ENCODE measurements at places on chromosomes 6 and 20. TPM values are rescaled to one million over a fixed set of nuclear protein-coding genes. Genes with fewer than 3 reads are reported as not detected.

The NEURL2 gene
- 3.8 TPM for polyA plus RNA-seq

The ABCC10 gene
- 7.9 TPM for polyA plus RNA-seq

The TNFRSF6B gene
- 9.5 TPM for polyA plus RNA-seq

The TREML4 gene
- polyA plus RNA-seq, result not detected

The TRMT6 gene
- polyA plus RNA-seq, result 7.0 TPM

The BPIFB2 gene
- not detected for polyA plus RNA-seq

The RBCK1 gene
- polyA plus RNA-seq, result 81.1 TPM

The MYH7B gene
- polyA plus RNA-seq, result 0.15 TPM

The TBC1D32 gene
- 0.46 TPM for polyA plus RNA-seq

The PHF20 gene
- 20.4 TPM for polyA plus RNA-seq

The PGBD1 gene
- polyA plus RNA-seq, result 0.92 TPM

The IL17A gene
- not detected for polyA plus RNA-seq

The CGA gene
- polyA plus RNA-seq, result not detected

The YWHAB gene
- polyA plus RNA-seq, result 71.8 TPM

The KCNK5 gene
- 5.3 TPM for polyA plus RNA-seq

The HLA-DPA1 gene
- polyA plus RNA-seq, result 23.3 TPM

The SFTA2 gene
- 10.2 TPM for polyA plus RNA-seq

The TCF15 gene
- not detected for polyA plus RNA-seq

The CHD6 gene
- 81.7 TPM for polyA plus RNA-seq

The SLC17A1 gene
- not detected for polyA plus RNA-seq

The SLC32A1 gene
- polyA plus RNA-seq, result not detected

DNA sequence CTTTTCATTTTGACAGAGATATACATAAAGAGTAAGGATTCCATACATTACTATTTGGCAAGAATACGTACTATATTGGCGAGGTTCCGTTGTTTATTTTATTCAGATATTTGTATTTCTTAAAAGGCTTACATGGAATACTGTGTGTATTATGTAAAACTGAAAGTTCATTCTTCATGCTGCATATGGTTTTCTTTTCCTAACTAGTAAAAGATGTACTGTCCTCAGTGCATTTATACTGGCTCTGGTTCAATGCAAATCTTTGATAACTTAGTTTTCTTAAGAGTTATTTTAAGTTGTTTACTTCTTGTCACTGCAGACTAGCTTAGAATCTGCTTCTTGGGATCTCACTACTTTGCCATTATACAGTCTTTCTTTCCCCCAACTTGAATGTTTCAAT, 42.0 kb downstream of the ADGRB3 start:
- peak; percentile 41 for DNase-seq

GRCh38 chr6:146593986-146594385, 4.8 kb upstream of the ADGB start:
- no peak for DNase-seq

- no peak for DNase-seq
These were observed 33.7 kb downstream of the SPTLC3 start for GRCh38 chr20:13042458-13042794.

GRCh38 chr6:45791211-45792168, 224.2 kb downstream of the CLIC5 start:
- no peak for DNase-seq

DNA sequence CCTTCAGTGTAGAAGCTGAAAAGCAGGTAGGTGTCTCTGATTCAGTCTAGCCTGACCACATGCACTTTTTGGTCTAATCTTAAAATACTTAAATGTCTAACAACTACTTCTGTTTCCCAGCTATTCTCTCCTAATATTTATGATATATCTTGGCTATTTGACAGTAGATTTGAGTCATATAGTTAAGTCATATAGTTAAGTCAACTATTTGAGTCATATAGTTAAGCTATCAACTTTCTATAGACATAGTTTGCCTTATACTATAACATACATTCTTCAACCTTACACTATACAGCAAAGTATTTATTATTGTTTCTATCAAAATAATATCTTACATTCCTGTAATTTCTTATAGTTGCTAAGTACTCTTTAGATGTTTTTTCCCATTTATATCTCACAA, 110.9 kb downstream of the GMDS start:
- no peak for DNase-seq

DNA sequence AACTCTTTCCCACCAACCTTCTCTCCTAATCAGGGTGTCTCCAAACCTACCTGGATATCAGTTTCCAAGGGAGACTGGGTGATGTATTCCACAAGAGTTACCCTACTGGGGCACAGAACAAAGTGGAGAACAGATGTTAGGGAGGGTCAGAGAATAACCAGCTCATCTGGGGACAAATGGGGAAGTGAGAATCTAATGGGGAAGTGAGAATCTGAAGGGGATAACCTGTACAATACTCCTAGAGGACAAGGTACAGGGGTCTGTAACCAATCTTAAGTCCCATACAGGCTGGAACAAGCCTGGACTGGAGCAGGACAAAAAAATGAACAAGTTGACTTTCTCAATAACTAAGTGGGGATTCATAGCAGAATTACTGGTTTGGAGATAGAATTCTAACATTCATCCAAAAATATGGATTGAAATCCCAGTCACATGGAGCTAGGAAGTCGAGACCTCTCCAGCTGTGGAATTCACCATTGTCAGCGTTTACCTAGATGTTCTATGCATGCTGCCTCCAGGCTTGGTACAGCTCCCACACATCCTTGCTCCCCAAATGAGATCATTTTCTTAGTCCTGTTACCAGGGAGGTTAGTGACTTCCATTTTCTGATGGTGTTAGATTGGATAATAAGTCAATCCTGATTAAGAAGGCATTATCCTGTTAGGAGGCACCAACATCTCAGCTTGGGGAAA, 214.8 kb upstream of the MOCS1 start:
- DNase-seq, result no peak

GRCh38 chr20:15814911-15815310, 758.3 kb downstream of the KIF16B start:
- DNase-seq, result no peak

DNA sequence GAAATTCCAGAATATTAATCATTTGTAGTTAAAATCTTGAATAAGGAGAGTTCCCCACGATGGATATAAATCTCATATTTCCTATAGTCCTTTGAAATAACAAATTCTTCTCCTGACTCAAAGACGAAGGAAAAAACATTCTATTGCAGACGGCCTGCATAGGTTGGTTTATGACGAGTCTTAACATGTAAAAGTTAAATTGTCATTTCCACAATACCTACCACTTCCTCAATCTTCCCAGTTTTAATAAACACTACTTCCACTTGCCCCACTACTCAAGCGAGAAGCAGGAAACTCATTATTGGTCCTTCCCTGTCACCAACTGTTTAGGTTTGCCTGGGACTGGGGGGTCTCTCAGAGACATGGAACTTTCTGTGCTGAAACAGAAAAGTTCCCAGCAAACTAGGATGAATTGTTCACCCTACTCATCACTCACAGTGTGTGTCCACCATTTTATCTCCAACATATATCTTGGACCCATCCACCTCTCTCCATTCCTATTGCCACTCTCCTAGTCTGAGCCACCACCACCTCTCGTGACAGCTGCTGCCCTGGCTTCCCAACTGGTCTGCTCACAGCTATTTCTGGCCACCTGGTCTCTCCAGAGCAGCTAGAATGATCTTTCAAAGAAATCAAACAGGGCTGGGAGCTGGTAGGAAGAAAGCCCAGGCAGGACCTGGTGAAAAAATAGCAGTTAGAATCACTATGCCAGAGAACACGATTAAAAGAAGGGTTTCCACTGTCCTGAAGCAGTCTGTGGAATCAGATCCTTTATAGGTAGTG, 15.1 kb upstream of the ZSCAN9 start:
- no peak for DNase-seq

DNA sequence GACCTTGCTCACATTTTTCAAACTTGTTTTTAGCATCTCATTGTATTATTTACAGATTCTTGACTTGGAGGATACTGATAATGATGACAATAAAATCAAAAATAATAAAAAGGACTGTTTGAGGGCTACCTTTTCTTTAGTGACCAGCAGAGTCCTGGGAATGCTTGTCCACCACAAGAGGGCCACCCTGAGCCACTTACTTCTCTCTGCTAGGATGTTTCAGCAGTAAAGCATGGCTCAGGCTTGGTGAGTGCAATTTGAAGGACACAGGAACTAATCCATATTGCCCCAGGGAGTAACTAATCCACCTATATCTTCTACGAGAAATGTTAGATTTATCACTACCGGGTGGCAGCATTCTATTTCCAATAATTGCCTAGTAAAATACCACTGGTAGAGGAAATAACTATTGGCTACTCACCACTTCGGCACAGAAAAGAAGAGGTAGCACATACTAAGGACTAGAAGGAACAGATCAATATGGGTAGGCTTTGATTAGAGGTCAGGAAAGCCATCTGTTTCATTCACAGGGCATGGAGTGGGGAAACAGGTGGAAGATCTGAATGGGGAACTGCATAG, 5.8 kb upstream of the KIAA0408 start:
- peak; percentile 89 for DNase-seq

- no peak for DNase-seq
These were observed 58.8 kb downstream of the MKKS start for GRCh38 chr20:10375191-10375590.

GRCh38 chr6:49342410-49342809, 120.6 kb downstream of the MMUT start:
- no peak for DNase-seq

GRCh38 chr6:166830185-166830890, 126.0 kb downstream of the RNASET2 start:
- no peak for DNase-seq

GRCh38 chr6:6436366-6436765, 115.9 kb upstream of the F13A1 start:
- DNase-seq, result no peak

DNA sequence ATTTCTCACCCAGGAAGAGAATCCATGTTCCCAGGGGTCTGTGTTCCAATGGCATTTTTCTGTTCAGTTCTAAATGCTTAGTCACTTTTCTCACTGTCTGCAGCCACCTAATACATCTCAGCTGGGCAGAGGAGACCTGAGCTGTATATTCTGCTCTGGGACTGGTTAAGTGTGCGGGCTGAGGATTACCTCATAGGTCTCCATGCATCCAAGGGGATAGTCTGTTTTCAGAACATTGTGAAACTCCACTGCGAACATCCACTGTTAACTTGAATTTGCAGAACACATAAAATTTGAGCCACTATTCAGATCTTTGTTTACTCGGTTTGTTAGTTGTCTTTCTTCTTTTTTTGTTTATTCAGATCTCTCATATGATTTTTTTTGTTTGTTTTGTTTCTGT, 947.1 kb downstream of the TFAP2A start:
- DNase-seq, result no peak

GRCh38 chr20:24773751-24774201, 175.3 kb upstream of the CST7 start:
- no peak for DNase-seq

- peak; percentile 54 for DNase-seq
These were observed 13.9 kb upstream of the ATG5 start for GRCh38 chr6:106339334-106340029.

DNA sequence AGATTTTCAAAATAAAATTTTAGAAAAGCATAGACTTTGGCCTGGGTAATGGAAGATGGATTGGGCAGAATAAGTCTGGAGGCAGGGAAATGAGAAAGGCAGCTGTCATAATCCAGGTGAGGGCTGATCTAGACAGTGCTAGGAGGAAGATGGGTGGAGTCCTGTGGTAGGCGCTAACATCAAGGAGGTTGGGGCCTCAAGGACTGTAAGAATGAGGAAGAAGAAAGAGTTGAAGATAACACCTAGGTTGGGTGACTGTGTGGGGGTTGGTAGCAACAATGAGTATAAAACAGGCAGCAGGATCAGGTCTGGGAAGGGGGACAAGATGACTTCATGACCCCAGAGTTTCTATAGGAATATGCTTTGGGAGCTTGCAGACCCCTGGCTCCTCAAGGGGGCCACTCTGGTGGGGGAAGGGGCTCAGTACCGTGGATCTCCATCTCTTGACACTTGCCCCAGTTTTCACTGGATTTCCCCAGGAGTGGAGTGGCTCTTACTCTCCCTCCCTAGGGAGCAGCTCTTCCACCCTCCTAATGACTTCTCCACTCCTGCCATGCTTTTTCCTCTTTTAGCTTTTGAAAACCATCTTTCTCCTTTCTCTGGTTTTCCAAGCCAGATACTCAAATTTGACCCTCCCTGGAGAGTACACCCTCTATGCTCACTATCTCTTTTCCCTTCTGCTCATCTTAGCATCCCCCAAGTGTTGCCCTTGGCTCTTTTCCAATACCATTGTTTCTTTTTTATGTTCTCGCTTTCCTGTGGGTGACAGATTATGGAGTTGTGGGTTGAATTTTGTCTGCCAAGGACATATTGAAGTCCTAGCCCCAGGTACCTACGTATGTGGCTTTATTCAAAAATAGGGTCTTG, 14.8 kb downstream of the TRIM31 start:
- DNase-seq, result peak; percentile 32

- DNase-seq, result no peak
These were observed 32.3 kb upstream of the LY86 start for GRCh38 chr6:6556161-6556737.

DNA sequence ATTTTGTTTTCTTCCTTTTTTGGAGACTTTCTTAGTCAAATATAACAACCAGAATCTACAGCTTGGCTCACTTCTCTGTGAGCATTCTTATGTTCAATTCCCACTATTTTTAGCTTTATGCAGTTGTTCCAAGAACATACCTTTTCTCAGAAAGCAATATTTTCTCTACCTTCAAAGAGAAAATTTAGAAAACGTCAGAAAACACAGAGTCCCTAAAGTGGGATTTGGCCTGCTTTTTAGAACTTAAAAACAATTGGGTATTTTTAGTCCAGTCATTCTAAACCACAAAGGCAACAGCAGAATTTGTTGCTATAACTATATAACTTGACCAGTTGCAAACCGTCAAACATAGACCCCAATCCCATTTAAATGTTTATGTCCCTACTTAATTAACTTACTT, 133.1 kb downstream of the MOXD1 start:
- no peak for DNase-seq

GRCh38 chr6:113647143-113647889, 209.8 kb upstream of the MARCKS start:
- DNase-seq, result no peak

DNA sequence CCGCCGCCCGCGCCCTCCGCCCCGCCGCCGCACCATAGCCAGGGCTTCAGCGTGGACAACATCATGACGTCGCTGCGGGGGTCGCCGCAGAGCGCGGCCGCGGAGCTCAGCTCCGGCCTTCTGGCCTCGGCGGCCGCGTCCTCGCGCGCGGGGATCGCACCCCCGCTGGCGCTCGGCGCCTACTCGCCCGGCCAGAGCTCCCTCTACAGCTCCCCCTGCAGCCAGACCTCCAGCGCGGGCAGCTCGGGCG, 1.5 kb downstream of the FOXC1 start:
- DNase-seq, result peak; percentile 49

GRCh38 chr6:120938876-120939472, 395.3 kb downstream of the TBC1D32 start:
- DNase-seq, result no peak

DNA sequence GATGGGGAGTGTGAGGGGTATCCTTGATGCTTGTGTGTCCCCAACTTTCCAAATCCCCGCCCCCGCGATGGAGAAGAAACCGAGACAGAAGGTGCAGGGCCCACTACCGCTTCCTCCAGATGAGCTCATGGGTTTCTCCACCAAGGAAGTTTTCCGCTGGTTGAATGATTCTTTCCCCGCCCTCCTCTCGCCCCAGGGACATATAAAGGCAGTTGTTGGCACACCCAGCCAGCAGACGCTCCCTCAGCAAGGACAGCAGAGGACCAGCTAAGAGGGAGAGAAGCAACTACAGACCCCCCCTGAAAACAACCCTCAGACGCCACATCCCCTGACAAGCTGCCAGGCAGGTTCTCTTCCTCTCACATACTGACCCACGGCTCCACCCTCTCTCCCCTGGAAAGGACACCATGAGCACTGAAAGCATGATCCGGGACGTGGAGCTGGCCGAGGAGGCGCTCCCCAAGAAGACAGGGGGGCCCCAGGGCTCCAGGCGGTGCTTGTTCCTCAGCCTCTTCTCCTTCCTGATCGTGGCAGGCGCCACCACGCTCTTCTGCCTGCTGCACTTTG, at the start of gene TNF:
TSS of gene TNF (plus strand) at position 231 of the 567 bp plus-strand sequence. CDS start at position 408, 177 bp downstream.
- DNase-seq, result peak; percentile 32

All from stomach (tissue), 19 donors.